ENCODE measurements at places on chromosomes 7 and 10. TPM values are rescaled to one million over a fixed set of nuclear protein-coding genes. Genes with fewer than 3 reads are reported as not detected.

SPDYE5 gene
- not detected for total RNA-seq

PRPS1L1 gene
- total RNA-seq, result not detected

NT5C2 gene
- total RNA-seq, result 54.8 TPM

STEAP4 gene
- not detected for total RNA-seq

TAS2R3 gene
- total RNA-seq, result 0.33 TPM

AMPH gene
- total RNA-seq, result not detected

LRRC4 gene
- total RNA-seq, result 1.4 TPM

TMEM184A gene
- under 0.01 TPM for total RNA-seq

MKX gene
- total RNA-seq, result under 0.01 TPM

RP9 gene
- 8.3 TPM for total RNA-seq

PRKCQ gene
- total RNA-seq, result 0.22 TPM

CYP26A1 gene
- 1.6 TPM for total RNA-seq

CALML3 gene
- not detected for total RNA-seq

OR9A2 gene
- not detected for total RNA-seq

TRIM50 gene
- not detected for total RNA-seq

DEPP1 gene
- 241 TPM for total RNA-seq

FAM25C gene
- total RNA-seq, result not detected

CACNA2D1 gene
- 5.0 TPM for total RNA-seq

Measured in dermis lymphatic vessel endothelial cell (primary cell).